ENCODE measurements at places on chromosomes 13 and 19.

DNA sequence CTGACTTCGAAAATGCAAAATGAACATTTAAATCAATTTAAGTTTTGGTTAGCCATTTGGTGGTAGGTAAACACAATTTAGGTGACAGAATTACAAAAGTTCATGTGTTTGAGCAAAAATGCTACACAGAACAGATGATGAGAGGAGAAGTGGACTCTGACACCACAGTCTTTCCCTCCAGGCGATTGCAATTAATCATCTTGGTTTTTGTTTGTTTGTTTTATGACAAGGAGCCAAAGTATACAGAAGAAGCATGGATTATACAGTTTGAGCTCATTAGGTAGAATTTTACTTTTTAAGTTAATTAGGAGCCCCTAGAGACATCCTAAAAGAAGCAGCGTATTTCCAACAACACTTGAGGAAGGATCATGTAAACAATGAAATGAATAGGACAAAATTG, 49.3 kb upstream of the FREM2 start:
- no peak for DNase-seq

GRCh38 chr19:17114414-17114831, 38.8 kb downstream of the MYO9B start:
- no peak for DNase-seq

DNA sequence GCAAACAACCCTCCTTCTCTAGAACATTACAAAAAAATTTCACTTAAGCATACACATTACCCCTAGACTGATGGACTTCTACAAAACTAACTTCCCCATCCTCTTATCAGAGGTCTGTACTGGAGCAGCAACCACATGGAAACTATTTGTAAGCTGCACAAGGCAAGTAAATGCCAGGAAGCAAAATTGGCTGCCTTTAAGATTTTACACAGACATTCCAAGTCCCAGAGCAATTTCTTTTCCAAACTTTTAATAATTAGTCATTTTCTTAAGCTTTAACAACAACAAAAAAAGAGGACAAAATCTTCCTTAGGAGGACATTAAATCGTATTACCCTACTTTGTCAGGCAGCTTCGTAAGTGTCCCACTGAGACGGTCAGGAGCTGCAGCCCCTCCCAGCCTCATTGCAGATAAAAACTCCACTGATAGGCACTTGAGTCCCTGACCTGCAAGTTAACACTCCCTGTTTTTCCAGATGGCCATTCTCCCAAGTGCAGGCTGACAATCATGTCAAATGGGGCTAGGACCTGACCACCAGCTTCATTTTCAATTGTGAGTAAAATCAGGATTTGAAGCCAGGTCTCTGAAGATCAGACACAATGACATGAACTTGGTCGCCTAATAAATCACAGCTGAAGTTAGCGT, 680.1 kb downstream of the DIAPH3 start:
- DNase-seq: no peak

GRCh38 chr19:33252971-33253370, 27.3 kb upstream of the SLC7A10 start:
- DNase-seq: no peak

DNA sequence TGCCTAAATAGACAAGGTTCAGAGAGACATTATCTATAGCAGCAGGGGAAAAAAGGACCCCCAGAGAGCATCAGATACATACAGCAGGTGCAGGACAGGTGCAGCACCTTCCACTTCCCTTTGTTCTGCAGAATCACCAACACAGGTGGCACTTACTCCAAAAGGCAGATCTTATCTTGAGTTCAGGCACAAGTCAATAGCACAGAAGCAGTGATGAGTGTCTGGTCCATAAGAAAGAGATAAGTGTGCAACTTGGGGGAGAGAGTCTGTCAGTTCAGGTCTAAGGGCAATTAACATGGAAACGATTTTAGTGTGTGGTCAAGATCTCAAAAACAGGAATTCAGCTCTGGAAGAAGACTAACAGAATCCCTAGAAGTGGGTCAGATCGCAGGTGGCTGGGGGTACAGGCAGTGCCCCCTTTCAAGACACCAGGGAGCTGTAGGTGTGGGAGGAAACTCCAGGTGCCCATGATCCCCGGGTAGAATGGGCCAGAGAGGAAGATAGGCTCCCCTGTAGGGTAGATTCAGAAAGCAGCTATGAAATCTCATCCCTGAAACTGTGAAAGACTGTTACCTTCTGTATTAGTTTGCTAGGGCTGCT, 40.6 kb downstream of the TNFSF11 start:
- DNase-seq: no peak

- no peak for DNase-seq
These were observed 14.6 kb downstream of the CEACAM3 start for GRCh38 chr19:41811036-41811435.

All from hematopoietic multipotent progenitor cell (in vitro differentiated cells).